ENCODE measurements at places on chromosomes 3 and 15.

DNA sequence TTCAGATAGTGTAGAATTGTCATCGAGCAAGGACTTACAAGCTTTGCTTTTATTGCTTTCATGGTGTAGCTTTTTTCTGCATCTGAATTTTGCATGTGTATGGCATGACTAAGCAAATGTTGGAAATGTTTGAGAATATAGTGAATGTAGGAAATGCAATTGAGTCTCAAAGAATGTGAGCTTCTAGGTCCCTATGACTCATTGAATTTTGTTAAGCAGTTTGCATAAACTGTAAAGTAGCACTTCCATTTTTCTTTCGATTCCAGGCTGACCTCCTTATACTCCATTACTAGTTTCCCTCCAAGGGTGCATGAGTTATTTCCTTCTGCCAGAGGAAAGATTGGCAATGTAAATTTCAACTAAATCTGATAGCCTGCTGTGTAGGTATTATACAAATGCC lies 619.2 kb downstream of the DIPK2A start:
- no peak for DNase-seq

- DNase-seq, result no peak
Measured at GRCh38 chr15:68205954-68206539, 915 bp upstream of the CALML4 start.

DNA sequence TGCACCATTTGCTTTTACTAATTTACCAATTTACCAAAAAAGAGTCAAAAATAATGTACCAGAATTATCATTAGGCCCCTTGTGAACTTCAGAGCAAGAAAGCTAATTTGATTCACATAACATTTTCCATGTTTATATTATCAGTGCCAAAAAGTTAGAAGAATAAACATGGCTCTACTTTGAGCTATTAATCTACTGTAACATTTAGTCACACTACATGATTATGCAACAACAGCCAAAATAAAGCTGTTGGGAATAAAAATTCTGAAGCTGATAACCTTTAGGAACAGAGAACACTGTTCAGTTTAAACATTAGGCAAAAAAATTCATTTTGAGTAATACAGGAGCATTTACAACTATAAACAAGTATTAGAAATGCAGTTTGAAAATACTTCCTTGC lies 63.6 kb downstream of the PROS1 start:
- DNase-seq, result no peak

GRCh38 chr15:78197632-78198031 lies 36.7 kb downstream of the ACSBG1 start:
- no peak for DNase-seq

DNA sequence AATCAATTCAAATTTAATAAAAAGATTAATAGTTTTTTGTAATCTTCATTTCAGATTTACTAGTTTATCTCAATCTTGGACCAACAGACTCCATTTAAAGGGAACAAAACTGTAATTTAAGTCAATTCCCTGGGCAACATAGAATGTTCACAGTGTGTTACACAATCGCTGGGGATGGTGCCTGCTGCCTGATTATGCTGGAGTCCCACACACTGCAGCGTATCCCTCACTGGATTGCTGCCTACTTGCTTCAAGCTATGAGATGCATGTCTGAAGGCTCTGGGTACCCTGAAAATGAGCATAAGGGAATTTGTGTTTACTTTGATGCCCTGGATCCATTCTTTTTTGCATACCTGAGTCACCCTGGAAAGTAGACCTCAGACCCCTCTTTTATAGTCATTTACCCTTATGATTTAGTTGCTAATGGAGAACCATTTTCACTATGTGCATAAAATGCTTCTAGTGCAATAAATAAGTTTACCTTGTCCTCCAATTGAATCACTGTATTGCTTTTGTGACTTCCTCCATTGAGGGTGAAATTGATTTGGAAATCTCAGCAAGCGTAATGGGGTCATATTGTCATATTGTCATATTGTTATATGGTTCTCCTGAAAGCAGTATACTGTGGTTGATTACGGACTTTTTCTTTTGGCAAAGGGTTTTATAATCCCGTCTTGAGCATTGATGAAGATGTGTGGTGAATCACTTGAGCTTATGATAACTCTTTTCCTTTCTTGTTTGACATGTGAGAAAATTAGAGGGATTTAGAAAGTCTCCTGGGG lies 35.9 kb downstream of the ITPR1 start:
- no peak for DNase-seq
